ENCODE measurements at places on chromosomes 3 and 15. TPM values are rescaled to one million over a fixed set of nuclear protein-coding genes. Genes with fewer than 3 reads are reported as not detected.

Gene IGSF11
- 1.2 TPM for total RNA-seq

DNA sequence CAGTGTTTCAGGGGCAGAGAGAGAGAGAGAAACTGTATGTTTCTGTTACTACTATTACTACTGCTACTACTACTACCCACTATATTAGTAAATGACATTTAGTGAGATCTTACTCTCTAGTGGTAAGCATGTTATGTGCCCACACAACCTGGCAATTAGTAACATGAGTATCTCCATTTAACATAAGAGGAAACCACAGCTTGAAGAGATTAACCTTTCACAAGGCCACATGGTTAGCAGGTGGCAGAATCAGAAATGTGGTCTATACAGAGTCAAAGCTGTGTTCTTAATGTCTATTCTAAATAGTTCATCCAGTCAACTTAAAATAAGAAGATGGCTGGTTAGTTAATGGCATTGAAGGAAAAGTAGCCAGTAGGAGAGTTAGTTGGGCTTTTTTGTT is 961.6 kb downstream of the MCTP2 start:
- no peaks in the 10 kb centered on the region for H3K27me3 ChIP-seq
- DNase-seq: no peak
- no peaks in the 10 kb centered on the region for H3K4me1 ChIP-seq
- H3K4me3 ChIP-seq: no peak overlapping the region
- H3K36me3 ChIP-seq: no peaks in the 10 kb centered on the region

Gene MED12L
- 0.88 TPM for total RNA-seq

Gene AHSG
- total RNA-seq: not detected

- no peak for DNase-seq
- H3K27ac ChIP-seq: no peak overlapping the region
- H3K4me3 ChIP-seq: no peak overlapping the region
- H3K27me3 ChIP-seq: no peaks in the 10 kb centered on the region
Measured at GRCh38 chr3:142218703-142219102, 6.7 kb downstream of the GK5 start.

DNA sequence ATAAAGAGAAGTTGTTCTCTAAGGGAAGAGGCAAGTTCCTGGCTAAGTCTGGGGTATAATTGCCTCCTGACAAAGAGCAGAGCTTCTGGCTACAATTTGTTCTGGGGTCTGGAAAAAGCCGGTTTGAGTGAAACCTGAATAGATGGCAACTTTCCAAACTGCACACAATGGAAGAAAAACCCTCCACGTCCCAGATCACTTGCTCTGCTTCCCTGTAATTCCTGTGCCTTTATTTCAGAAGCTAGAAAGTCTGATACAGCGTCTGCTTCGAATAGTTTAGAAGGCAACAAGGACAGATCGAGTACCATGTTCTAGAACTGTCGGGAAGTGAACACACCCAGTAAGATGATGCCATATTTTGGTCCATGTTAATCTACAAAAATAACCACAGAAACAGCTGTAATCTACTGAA is 1.6 kb upstream of the WDR82 start:
- H3K36me3 ChIP-seq: no peaks in the 10 kb centered on the region
- H3K27ac ChIP-seq: peak overlapping the region; percentile 93
- peaks cover 5% of the 10 kb centered on the region for H3K4me1 ChIP-seq
- no peak overlapping the region for H3K4me3 ChIP-seq
- H3K27me3 ChIP-seq: no peaks in the 10 kb centered on the region
- no peak for DNase-seq

Measured in uterus (tissue), 4 donors.